ENCODE measurements at places on chromosomes 7 and 10.

- DNase-seq = no peak
These were observed 3.5 kb upstream of the AEBP1 start for GRCh38 chr7:44100458-44101302.

DNA sequence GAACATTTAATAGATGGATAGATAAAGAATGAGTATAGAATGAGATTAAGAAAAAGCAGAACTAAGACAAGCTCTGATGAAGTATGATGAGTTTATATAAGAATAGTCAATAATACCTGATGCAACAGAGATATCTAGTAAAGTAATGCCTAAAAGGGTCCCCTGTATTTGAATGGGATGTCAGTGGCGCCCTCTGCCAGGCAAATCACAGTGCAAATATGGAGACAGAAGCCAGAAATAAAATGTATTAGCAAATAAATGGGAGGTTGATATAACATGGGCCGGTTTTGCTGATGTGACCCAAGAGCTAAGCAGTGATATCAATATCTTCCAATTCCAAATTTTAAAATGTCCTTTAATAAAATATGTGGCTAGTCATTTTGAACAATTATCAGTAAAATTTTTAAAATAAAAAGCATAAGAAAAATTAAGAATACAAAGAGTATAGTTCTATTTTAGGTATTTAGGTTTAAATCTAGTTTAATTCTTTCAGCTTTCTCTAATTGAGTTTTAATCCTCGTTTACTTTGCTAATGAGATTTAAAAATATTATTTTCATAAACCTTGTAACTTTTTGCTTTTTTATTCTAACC lies 62.6 kb downstream of the ADK start:
- DNase-seq = peak; percentile 35

DNA sequence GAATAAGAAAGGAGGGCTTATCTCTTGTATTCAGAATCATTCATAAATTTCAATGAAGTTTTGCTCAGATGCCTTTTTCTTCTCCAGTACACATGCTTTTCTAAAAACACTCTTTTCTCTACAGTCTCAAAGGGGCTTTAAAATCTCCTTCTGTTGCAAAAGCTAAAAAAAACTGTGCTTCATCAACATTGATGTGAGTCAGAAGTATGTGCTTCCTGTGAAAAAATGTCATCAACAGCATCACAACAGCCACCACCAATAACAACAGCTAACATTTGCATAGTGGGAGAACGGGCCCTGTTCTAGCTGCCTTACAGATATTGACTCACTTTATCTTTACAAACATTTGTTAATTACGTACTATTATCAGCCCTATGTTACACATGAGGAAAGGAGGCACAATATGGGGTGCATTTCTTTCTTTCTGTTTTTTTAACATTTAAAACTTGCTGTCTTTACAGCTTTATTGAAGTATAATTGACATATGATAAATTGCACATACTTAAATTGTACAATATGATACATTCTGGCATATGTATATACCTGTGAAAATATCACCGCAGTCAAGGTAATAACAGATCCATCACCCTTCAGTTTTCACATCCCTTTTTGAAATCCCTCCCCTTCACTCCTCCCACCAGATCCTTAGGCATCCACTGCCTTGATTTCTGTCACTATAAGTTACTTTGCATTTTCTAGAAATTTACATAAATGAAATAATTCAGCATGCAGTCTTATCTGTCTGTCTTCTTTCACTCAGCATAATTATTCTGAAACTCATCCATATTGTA lies 1605.4 kb upstream of the LRRTM3 start:
- no peak for DNase-seq

DNA sequence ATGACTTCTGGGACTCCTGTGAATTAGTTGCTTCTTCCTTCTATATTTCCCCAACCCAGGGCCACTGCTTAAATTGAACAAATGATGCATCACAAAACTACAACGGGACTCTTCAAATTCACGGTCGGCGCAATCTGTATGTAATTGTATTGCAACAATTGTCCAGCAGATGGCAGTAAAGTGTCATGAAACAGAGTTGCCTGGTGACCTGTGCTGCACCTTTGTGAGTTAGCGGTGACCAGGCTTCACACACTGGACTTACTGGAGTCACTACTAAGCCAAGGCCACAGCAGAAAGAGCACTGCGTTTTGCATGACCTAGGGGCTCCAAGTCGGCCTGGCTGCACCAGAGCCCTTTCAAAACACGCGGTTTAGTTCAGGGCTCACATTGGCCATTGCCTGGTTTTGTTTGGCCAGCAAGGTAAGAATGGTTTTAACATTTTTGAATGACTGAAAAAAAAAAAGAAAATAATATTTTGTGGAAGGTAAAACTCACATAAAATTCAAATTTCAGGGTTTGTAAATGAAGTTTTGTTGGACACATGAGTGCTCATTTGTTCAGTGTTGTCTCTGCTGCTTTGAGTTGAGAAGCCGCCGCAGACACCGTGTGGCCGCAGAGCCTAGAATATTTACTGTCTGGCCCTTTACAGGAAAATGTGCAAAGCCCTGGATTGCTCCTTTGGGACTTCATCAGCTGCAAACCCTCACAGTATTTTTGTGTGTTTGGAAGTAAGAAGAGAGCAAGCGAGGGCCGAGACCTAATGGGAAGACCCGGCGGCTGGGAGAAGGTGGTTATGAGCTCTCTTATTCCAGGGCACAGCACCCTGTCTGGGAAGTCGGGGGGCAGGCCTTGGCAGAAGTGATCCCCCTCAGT lies 23.2 kb upstream of the ZNF32 start:
- DNase-seq = peak; percentile 47

- DNase-seq = no peak
These were observed 598.6 kb downstream of the PARD3 start for GRCh38 chr10:34216348-34216945.

DNA sequence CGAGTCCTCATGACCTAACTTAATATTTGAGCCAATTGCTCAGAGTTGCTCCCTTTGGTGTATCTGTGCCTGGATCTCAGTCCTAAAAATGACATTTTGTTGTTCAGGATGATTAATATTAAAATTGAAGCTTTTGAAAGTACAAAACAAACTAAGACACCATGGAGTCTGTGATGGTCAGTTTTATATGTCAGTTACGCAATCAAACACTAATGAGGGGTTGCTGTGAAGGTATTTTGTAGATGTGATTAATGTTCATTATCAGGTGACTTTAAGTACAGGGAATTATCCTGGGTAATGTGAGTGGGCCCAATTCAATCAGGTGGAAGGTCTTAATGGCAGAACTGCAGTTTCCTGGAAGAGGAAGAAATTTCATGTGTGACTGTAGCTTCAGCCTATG lies 546.7 kb downstream of the REEP3 start:
- DNase-seq = no peak

- DNase-seq = no peak
These were observed 37.9 kb downstream of the HTR7 start for GRCh38 chr10:90819911-90820310.

GRCh38 chr10:124150807-124151417 lies 57.5 kb upstream of the CHST15 start:
- no peak for DNase-seq

- no peak for DNase-seq
These were observed 316.5 kb upstream of the ZMIZ1 start for GRCh38 chr10:78752221-78752620.

DNA sequence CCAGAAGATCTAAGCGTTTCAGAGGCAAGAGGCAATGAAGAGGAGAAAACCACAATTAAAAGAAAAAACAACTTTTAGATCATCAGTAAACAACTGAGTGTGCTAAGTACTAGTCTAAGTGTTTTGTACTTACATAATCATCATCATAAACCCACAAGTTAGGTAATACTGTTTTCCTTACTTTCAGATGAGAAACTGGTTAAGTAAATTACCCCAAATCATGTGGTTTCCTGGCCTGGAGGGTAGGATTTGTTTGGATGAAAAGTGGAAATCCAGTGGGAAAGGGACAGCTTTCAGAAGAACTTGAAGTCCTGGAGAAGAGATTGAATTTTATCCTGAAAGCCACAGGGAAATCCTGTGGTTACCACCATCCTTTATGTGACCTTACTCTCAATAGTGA lies 463.3 kb downstream of the LRMDA start:
- no peak for DNase-seq

- no peak for DNase-seq
These were observed 225.4 kb downstream of the PAXIP1 start for GRCh38 chr7:154777489-154777888.

GRCh38 chr10:69745698-69746097 lies 56.0 kb upstream of the COL13A1 start:
- no peak for DNase-seq

Measured in HCT116 (cell line).